Activated naive CD8-positive, alpha-beta T cell treated with anti-CD3 and anti-CD28 coated beads for 36 hours (primary cell): ENCODE measurements at places on chromosomes 4 and X. TPM values are rescaled to one million over a fixed set of nuclear protein-coding genes. Genes with fewer than 3 reads are reported as not detected.

The INTS6L gene
- 22.2 TPM for total RNA-seq

The IL21 gene
- total RNA-seq, result not detected

The HSFX4 gene
- total RNA-seq, result not detected

The CXCL13 gene
- total RNA-seq, result not detected

The C1QTNF7 gene
- not detected for total RNA-seq

The SPIN3 gene
- 7.6 TPM for total RNA-seq

The HDAC8 gene
- 19.2 TPM for total RNA-seq

The PLK4 gene
- total RNA-seq, result 44.7 TPM

The CFI gene
- not detected for total RNA-seq

The SPANXD gene
- total RNA-seq, result not detected

The RBM46 gene
- total RNA-seq, result not detected

The GAGE12F gene
- total RNA-seq, result not detected

The C4orf54 gene
- not detected for total RNA-seq

The RPS6KA3 gene
- total RNA-seq, result 58.7 TPM

The GPR143 gene
- not detected for total RNA-seq

The ARHGAP36 gene
- not detected for total RNA-seq

The FAM193A gene
- total RNA-seq, result 18.9 TPM

The MAGEC1 gene
- total RNA-seq, result not detected

The KDR gene
- 0.08 TPM for total RNA-seq

The MAGEA12 gene
- total RNA-seq, result not detected

The F8A2 gene
- not detected for total RNA-seq

The CTAG2 gene
- total RNA-seq, result 37.2 TPM

The IL2 gene
- total RNA-seq, result 40.7 TPM

The CT45A3 gene
- not detected for total RNA-seq

The NAP1L3 gene
- 2.8 TPM for total RNA-seq

The ZAR1 gene
- not detected for total RNA-seq

The AR gene
- total RNA-seq, result not detected

The PABPC1L2B gene
- total RNA-seq, result not detected

The TMPRSS11A gene
- total RNA-seq, result not detected

The ZNF711 gene
- 1.3 TPM for total RNA-seq

The REPS2 gene
- total RNA-seq, result not detected

The MEPE gene
- not detected for total RNA-seq

The TNMD gene
- not detected for total RNA-seq

The ADH7 gene
- total RNA-seq, result not detected

The FAM114A1 gene
- total RNA-seq, result 0.38 TPM

The DSPP gene
- not detected for total RNA-seq

The SPACA5 gene
- not detected for total RNA-seq

The GUCY1A1 gene
- total RNA-seq, result 0.04 TPM

The MAGEA4 gene
- total RNA-seq, result not detected

The GAGE12J gene
- total RNA-seq, result not detected

The SNCA gene
- total RNA-seq, result not detected

The FGA gene
- not detected for total RNA-seq

The KCTD8 gene
- not detected for total RNA-seq

The SLC9B1 gene
- total RNA-seq, result 1.0 TPM
